ENCODE measurements at places on chromosomes 2 and 18.

DNA sequence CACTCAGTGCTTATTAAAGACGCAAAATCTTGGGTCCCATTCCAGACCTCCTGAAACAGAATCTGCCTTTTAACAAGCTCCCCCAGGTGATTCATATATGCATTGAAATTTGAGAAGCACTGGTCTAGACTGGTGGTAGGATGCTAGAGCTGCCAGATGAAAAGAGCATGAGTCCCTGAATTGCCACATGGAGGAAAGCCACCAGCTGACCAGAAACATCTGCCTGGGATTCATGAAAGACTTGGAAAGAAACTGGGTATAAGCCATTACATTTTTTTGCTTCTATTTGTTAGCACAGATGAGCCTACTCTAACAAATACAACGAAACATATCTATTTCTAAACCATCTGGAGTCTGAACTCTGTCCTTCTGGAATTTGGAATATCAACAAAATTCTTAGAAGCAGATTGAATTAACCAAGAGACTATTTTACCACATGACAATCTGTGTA is 228.9 kb downstream of the RBM43 start:
- no peak for DNase-seq

GRCh38 chr18:13416848-13417247 is 198.3 kb downstream of the LDLRAD4 start:
- DNase-seq: no peak

GRCh38 chr18:56315363-56315762 is 323.0 kb downstream of the TXNL1 start:
- no peak for DNase-seq

GRCh38 chr2:222707102-222707688 is 35.7 kb downstream of the MOGAT1 start:
- DNase-seq: no peak

DNA sequence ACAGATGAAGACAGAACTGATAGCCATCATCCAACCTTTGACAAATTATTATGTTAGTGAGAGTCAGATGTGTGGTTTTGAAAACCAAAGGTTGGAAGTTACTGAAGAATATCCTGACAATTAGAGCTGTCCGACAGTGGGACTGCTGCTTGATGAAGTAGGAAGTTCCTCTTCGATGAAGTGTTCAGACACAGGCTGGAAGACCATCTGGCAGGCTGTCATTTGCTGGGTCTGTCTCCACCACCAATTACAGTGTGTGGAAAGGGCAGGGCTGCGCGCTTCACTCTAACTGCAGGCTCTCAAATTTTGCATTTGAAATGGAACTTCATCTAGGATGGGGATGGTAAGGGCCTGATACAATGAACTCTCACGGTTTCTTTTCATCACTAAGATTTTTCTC is 313.8 kb downstream of the PIK3C3 start:
- no peak for DNase-seq
